ENCODE measurements at places on chromosomes 4 and X. TPM values are rescaled to one million over a fixed set of nuclear protein-coding genes. Genes with fewer than 3 reads are reported as not detected.

Gene PLP1
- total RNA-seq, result not detected

Gene ARR3
- total RNA-seq, result not detected

Gene BCAP31
- 215 TPM for total RNA-seq

Gene LRIT3
- total RNA-seq, result 0.15 TPM

DNA sequence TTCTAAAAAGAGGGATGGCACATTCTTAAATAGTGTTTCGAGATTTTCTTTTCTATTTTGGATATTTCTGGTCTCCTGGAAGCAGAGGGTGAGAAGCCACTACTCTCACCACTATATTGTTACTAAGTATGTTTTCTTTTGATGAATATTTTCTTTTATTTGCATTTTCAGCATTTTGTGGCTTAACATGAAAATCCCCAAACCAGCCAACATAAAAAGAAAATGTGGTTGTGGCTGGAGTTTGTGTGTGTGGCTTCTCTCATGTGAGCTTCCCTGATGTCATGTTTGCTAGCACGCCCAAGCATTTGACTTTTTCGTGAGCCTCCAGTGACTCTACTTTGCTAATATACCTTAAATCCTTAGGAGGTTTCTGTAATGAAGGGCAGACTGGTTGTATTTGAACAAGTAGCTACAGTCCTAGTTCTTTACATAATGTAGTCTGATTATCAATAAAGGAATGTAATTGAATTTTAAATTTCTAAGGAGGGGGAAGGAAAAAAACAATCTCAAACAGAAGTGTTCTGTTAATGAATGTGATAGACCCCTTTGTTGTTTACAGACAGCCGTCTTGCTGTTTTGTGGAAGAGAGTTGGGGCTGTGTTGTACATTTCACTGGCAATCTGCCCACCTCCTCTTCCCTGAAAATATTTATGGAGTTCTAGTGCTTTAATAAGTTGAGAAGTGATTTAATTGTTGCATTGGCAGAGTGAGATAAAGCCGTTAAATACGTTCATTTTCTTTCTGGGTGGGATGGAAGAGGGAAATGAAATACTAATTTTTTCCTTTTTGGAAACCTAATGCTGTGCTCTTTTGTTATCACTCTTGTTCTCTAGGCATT lies 114.6 kb downstream of the ARHGAP10 start:
- DNase-seq, result no peak

DNA sequence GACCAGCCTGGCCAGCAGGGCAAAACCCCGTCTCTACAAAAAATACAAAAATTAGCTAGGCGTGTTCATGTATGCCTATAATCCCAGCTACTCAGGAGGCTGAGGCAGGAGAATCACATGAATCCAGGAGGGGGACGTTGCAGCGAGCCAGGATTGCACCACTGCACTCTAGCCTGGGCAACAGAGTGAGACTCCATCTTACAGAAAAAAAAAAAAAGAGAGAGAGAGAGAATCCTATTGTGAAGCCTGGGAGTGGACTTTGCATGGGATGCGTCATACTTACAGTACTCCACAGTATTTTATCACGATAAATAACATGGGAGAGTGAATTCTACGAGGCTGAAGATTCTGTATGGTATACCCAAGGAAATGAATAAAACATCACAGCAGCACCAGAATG lies 139.6 kb downstream of the AASDH start:
- no peak for DNase-seq

DNA sequence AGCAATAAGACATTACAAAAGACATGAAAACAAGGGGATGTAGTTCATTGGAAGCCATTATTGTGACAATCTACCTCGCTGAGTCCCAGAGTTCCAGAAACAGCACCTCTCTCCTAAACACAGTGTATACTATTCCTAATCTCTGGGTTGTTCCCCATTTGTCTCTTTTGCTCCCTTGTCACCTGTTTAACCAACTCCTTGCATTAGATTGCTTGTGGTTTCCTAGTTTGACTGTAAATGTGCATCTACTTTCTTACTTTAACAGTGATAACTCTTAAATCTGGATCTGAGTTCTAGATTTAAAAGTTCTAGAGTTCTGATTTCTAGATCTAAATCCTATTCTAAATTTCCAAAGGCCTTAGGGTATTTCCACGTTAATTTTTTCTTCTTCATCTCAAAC lies 71.6 kb upstream of the TET2 start:
- no peak for DNase-seq

DNA sequence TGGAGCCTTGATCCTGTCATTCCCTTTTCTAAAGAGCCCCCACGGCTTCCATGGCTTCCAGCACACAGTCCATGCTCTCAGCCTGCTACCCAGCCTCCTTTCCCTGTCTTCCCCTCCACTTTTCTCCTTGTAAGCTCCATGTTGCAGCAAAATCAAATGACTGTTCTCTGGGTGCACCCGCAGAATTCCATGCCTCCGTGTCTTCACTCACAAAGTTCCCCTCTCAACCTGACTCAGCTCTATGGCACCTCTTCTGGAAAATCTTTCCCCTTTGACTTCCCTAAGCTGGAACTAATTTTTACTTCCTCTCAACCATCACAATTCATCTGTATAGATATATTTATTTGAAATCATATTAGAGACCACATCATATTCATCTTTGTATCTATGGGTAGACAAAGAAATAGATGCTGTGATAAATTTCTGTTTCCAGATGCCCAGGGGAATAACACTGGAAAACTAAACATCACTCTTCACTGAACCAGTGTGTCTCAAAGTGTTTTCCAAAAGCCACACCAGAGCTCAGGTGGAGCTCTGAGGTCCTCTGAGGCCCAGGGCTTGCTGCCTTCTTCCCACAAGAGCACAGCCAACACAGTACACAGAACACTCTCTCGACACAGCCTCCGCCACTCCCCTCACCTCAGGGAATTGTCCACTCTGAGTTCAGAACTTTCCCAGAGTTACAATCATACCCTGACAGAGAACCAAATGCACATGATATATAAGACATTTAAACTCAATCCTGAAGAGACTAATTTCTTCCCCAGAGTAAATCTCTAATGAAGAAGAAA lies 3.3 kb downstream of the SETD7 start:
- no peak for DNase-seq

DNA sequence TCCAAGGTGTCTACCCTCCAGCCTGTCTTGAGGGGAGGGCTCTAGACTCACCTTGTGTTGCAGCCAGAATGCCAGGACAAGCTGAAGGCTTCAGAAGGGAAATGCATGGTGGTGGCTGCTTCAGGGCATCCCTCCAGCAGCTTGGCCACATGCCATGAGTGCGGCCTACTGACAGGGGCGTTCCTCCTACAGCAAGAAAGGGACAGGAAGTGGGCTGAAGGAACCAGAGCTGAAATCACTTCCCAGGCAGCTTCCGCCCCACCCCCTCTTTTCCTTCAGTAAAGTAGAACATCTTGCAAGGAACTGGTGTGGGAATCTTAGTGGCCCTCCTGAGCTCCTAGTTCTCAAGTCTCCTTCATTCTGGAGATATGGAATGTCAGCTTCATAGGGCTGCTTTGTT lies 167.5 kb upstream of the DGKK start:
- no peak for DNase-seq

DNA sequence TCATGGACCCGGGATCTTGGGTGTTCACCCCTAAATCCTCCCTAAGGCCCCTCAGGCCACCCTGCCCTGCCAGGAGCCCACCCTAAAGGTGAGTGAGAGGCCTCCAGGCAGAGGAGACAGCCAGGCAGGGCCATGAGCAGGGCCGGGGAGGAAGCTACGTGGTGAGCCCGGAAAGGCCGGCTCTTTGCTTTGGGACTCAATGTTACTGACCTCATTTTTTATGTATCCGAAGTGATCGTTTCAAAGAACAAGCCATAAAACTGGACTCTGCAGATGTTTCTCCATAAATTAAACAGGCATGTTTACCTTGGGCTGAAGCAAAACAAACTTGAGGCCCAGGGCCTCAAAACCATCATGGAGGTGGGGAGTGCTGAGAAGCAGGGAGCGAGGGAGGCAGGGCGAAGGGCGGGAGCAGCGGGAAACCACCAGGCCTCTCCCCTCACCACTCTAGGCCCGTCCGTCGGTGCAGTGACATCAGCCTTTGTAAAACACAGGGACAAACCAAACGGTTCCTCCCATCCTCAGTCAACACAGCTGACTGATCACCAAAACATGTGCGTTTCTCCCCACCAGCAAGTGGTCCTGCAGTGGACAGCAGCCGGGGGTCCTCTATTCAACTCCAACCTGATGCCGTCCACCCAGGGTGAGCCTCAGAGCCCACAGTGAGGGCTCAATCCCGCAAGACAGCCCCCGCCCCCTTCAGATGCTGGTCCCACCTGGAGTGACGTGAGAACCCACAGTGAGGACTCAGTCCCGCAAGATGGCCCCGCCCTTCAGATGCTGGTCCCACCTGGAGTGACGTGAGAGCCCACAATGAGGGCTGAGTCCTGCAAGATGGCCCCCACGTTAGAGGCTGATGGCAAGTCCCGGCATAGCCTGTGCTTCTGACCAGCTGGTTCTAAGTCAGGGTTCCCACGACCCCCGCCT lies 102.9 kb upstream of the LRPAP1 start:
- DNase-seq, result no peak

DNA sequence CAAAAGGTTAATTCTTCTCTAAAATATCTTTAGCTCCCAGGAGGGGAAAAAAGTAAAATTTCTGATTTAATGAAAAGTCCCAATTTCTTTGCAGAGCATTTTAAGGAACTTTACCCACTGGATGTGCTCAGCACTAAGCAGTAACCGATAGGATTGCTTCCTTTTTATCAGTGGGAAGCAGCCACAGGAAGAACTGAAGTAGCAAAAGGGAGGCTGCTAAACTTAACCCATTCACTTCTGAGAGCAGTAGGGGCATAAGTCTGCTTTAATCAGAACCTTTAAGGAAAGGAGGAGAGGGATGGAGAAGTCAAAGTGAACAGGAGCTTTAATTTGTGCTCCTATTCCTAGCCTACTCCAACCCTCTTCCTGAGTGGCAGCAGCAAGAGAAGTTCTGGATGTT lies at the start of gene F8:
TSS of gene F8 (minus strand) at position 139 of the 400 bp plus-strand sequence. CDS start 171 bp downstream, outside the sequence.
- no peak for DNase-seq

- no peak for DNase-seq
Measured at GRCh38 chr4:30172416-30172815, 547.8 kb upstream of the PCDH7 start.

DNA sequence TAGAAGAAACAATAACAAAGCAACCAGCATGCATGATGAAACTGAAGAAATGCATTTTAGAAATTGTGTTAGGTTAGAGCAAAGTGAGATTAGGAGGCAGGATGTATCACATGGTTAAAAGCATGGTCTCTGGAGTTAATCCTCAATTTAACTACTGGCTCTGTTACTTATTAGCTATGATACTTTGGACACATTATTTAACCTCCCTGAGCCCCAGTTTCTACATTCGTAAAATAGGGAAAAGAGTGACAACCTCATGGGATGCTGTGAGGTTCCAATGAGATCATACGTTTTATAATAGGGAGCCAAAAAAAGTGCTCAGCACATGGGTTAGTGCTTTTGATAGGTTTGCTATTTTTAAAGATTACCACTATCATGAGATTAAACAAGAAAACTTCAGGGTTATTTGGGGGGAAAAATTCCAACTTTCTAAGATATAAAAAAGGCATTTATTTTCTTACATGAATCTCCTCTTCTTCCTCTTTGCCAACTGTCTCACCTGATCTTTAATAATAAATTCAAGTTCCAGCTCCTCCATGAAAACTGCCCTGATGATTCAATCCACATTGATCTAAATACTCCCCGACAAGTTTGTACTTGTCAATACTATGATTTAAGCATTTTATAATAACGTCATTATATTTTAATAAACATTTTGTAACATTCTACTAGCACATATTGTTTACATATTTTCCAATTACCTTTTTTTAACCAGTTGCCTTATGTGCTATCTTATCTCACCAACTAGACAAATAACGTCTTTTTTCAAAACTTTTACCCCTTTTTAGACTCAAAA lies 4.6 kb downstream of the SEC31A start:
- no peak for DNase-seq

- no peak for DNase-seq
Measured at GRCh38 chrX:131764216-131764615, 220.3 kb downstream of the OR13H1 start.

Measured in glomerular endothelial cell (primary cell).